ENCODE measurements at places on chromosomes 6 and 20. TPM values are rescaled to one million over a fixed set of nuclear protein-coding genes. Genes with fewer than 3 reads are reported as not detected.
A peak's percentile ranks its signal among the peaks of the same experiment; 100 is the strongest.

- H3K27ac ChIP-seq: peak overlapping the region; percentile 36
- H3K36me3 ChIP-seq: peaks cover 25% of the 10 kb centered on the region
- H3K27me3 ChIP-seq: no peaks in the 10 kb centered on the region
- no peak for DNase-seq
- H3K4me3 ChIP-seq: no peak overlapping the region
These were observed 45.1 kb downstream of the SYTL3 start for GRCh38 chr6:158694913-158695312.

GRCh38 chr6:6695625-6696276 lies 107.2 kb downstream of the LY86 start:
- DNase-seq: no peak
- H3K27ac ChIP-seq: peak overlapping the region; percentile 59
- peaks cover 8% of the 10 kb centered on the region for H3K36me3 ChIP-seq
- no peak overlapping the region for H3K4me3 ChIP-seq
- peaks cover 25% of the 10 kb centered on the region for H3K4me1 ChIP-seq

DNA sequence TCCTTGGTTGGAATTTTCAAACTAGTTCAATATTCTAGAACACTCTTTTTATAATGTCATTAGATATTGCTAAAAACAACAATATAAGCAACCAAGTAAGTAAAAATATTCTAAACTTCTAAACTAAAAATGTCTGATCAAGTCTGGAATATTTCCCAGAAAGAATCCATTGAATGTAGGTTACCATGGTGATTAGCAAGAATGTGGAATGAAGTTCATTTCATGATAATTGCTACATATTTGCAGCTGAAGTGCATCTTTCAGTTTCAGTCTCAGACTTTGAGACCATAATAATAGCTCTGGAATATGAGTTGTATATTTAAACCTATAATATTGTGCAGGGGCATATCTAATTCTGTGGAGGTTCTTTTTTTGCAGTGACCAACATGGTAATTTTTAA lies 61.0 kb upstream of the NKAIN2 start:
- H3K4me1 ChIP-seq: no peaks in the 10 kb centered on the region
- no peak for DNase-seq
- H3K27ac ChIP-seq: no peak overlapping the region

GRCh38 chr20:38804682-38805501 lies 605 bp upstream of the PPP1R16B start:
- H3K27ac ChIP-seq: peak overlapping the region; percentile 95
- peak overlapping the region; percentile 88 for H3K4me3 ChIP-seq
- peak; percentile 85 for DNase-seq
- H3K27me3 ChIP-seq: no peaks in the 10 kb centered on the region
- H3K36me3 ChIP-seq: peaks cover 17% of the 10 kb centered on the region

DNA sequence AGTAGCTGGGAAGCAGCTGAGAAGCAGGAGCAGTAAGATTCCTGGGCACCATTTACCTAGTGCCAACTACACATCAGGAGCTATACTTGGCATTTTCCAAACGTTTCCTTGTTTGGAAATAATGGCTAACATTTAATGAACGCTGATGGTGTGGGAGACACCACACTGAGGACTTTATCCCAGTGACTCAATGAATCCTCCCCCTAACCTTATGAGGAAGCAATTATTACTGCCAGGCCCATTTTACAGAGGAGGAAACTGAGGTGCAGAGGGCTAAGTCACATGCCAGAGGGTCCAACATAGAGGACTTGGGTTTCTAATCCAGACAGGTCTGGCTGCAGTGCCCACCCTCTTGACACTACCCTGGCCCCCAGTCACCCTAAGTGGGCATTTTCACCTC lies 6.1 kb downstream of the PTGIS start:
- DNase-seq: no peak
- no peaks in the 10 kb centered on the region for H3K36me3 ChIP-seq
- H3K27ac ChIP-seq: no peak overlapping the region
- no peak overlapping the region for H3K4me3 ChIP-seq

F13A1 gene
- total RNA-seq: 0.34 TPM

OR2H1 gene
- not detected for total RNA-seq
